Pulmonary artery endothelial cell (primary cell): ENCODE measurements at places on chromosomes 3 and 15.

DNA sequence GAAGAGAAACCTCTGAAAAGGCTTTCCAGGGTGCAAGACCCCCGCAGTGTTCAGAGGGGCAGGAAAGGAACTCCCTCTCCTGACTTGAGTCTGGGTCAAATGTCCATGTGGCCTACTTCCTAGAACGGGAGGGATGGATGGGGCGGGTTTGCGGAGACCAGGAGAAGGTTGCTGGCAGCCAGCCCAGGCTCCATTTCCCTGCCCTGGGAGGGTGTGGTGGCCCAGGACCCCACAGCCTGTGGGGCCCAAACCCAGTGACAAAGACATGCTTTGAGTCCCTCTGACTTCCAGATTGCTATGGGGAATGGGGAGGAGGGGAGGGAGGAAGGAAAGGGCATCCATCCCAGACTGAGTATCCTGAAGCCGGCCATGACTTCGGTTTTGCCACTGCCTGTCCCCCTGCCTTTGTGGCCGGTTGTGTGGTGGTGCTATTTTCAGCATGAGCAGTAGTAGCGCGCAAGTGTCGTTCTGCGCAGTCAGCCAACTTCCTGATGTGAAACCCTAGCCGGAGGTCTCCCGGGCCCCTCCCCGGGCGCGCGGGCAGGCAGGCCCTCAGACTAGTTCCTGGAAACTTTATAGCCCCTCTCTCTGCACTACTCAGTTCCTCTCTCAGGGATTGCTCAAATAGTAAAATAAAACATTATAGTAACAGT, 24.4 kb downstream of the MAGEF1 start:
- no peak for DNase-seq

- DNase-seq = no peak
These were observed 158.7 kb upstream of the BHLHE40 start for GRCh38 chr3:4820296-4821121.

GRCh38 chr3:184066211-184066610, 13.4 kb downstream of the HTR3C start:
- no peak for DNase-seq

DNA sequence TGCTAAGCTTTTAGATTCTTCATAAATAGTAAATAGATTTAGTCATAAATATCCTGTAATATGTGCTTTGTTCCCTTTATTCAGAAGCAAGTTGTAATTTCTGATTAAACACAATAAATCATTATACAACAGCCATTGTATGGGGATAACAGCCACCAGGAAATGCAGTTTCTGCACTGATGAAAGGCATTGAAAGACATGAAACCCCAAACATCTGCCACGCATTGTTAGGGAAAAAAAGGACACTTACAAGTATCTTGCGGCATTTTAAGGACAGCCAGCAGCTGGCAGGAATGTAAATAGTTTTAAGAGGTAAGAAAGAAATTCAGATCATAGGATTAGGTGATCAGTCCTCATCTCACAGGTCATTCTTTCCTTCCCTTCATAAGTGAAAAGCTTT, 801.1 kb upstream of the LMCD1 start:
- no peak for DNase-seq

GRCh38 chr15:40762919-40763800, 708 bp upstream of the GCHFR start:
- DNase-seq = no peak

DNA sequence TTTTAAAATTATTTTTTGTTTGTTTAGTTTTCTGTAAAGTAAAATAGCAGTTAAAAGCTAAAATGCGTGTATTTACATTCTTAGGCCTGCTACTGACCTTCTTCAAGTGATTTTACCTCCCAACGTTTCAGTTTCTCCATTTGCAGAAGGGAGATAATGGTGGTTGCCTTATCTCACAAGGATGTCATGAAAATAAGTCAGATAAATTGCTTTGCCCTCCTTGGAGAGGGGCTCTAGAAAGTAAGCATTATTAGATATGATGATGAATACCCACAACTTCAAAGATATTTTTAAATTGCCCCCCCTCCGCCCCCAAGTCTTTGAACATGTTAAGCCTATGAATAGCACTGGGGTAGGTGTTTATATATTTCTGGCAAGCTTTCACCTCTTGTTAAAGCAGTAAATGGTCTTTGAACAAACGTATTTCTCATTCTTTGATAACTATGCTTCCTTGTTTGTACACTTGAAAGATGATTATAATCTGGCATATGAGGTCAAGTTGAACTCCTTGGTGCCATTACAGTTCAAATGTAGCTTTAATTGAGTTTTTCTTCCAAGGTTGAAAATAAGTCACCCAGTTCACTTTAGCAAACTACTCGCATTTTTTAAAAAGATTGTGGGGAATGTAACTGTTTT, 6.4 kb downstream of the TERC start:
- no peak for DNase-seq

- no peak for DNase-seq
These were observed 6.1 kb upstream of the LEKR1 start for GRCh38 chr3:156819842-156820691.

DNA sequence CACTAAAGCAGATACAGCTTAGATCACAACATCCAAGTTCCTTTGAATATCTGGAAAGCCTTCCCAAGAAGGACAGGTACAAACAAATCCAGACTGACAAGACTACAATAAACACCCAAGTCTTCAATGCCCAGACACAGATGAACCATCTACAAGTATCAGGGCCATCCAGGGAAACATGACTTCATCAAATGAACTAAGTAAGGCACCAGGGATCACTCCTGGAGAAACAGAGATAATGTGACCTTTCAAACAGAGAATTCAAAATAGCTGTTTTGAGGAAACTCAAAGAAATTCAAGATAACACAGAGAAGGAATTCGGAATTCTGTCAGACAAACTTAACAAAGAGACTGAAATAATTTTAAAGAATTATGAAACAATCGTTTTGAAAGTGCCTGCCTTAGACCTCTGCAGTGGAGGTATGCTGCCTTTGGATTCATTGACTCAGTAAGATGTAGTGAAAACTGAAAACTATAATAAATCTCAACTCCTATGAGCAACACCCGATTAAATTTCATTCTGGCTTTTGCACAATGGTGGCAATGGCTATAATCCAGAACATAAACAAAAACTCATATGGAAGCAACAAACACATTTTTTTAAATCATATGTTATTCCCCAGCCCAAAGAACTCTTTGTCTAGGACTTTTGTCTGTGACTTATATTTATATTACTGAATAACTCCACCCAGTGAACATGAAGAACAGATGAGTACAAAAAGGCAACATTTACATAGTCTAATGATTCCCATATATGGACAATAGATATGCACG, 12.6 kb upstream of the COL8A1 start:
- DNase-seq = no peak

GRCh38 chr3:65443739-65444446, 594.8 kb downstream of the MAGI1 start:
- no peak for DNase-seq

- no peak for DNase-seq
These were observed 130.2 kb downstream of the FILIP1L start for GRCh38 chr3:99984139-99984538.

- DNase-seq = no peak
These were observed 165.3 kb downstream of the CHSY1 start for GRCh38 chr15:101086394-101087171.

DNA sequence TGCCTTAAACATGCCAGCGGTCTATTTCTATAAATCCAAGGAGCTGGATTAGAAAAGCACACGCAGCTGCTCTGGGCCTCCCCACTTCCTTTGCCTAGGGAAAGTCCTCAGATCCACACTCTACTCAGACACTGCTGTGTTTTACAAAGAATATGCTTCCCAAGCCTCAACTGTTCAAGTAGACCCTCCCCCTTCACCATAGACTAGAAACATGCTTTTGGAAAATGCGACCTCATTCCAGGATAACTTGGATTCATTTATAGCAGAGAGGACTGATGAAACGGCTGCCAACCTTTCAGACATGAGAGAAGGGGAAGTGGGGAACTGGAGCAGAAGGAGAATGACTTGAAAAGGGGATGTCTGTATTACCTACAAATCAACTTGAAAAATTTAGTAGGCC, 64.0 kb downstream of the P3H2 start:
- DNase-seq = no peak

- no peak for DNase-seq
These were observed 665 bp downstream of the GLB1 start for GRCh38 chr3:33096093-33096868.

DNA sequence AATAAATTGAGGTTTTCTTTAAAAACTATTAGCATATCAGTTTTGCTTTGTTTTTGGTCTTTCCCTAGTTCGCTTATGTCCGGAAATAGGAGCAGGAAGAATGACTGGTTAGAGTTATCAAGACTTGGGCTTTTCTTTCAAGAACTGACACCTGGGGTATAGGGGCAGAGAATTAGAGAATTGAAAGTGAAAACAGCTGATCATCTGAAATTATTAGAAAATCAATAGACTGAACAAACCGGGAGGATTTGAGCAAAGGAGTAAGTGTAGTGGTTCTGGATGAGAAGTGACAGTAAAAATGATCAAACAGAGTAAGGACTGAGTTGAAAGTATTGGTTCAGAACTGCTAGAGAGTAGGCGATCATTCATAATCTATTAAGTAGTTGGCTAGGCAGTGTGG, 6.0 kb downstream of the MINDY2 start:
- no peak for DNase-seq

DNA sequence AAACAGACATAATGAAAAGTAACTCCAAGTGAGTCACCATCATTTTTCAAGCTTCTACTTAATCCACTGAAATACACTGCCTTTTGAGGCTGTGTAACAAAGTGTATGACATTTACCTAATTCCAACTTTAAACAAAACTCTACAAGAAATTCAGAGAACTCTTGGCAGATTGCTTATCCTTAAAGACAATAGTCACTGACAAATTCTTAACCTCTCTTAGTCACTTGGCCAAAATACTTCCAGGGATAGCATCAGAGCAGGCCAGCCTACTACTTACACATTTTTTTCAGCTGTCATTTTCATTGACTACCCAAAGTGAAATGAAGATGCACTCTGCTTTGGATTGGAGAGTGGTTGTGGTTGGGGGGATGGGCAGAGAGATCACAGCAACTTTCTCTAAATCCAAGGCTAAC, 3.6 kb downstream of the WWTR1 start:
- no peak for DNase-seq

GRCh38 chr3:152405915-152406802, 137.4 kb downstream of the MBNL1 start:
- no peak for DNase-seq

DNA sequence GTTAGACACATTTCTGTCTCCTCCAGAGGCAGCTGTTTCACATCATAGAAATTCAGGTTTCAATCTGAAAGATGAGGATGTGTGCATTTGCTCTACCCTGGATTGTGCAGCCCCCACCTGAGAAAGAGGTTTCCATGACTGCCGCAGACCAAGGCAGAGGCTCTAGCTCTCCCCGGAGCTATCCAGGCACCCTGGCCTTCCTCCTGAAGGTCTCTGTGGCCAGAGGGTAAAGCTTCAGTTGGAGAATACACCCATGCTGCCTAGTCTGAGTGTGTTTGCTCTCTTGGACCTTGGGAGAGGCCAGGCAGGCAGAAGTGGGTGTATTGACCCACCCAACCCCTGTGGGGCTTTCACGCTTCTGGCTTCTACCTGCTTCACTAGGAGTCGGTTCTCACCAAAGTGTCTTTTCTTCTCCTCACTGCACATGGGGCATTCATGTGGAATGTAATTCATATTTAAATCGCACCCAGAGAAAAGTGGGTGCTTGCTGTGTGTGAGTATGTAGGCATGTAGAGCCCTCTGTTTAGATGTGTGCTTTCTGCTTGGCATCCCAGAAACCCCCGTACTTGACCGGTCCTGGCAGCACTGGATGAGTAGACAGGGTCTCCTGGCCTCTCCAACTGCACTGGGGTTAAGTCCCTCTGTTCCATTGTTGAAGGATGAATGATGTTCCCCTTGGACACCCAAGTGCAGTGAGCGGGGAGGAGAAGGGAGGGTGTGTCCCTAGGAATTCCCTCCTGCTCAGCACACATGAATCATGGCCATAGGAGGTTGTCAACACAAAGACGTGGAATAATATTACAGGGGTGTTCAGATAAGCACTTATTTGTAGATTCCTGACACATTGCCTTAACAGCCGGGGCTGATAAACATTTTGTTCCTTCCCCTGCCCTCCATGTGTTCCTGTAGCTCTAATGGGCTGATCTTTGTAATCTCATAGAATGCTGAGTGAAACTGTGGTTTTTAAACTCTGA, 20.3 kb upstream of the RAB6B start:
- no peak for DNase-seq

GRCh38 chr3:194518652-194519051, 31.9 kb upstream of the ATP13A3 start:
- DNase-seq = no peak

GRCh38 chr3:14245822-14246221, 67.2 kb downstream of the LSM3 start:
- no peak for DNase-seq
